ENCODE measurements at places on chromosomes 3 and 15.
A peak's percentile ranks its signal among the peaks of the same experiment; 100 is the strongest.

GRCh38 chr3:150355574-150355973, 52.5 kb upstream of the TSC22D2 start:
- no peak for DNase-seq

GRCh38 chr3:144033240-144033589, 61.6 kb downstream of the DIPK2A start:
- no peak for DNase-seq

DNA sequence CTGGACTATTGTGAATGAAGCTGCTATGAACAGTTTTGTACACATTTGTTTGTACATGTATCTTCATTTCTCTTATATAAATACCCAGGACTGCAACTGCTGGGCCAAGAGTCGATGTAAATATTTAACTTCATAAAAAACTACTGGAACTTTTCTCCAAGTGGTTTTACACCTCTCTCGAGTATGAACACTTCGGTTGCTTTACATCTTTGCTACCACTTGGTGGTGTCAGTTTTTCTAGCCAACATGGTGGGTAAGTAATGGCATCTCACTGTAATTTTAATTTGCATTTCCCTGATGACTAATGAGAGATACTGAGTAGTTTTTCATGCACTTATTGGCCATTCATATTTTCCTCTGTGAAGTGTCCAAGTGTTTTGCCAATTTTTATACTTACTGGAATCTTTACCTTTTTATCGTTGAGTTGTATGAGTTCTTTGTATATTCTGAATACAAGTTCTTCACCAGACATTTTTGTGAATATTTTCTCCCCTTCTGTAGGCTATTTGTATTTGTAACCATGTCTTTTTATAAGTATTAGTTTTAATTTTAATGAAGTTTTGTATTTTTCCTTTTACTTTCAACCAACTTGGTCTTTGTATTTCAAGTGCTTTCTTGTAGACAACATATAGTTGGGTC, 44.4 kb downstream of the PCOLCE2 start:
- peak; percentile 15 for DNase-seq

- DNase-seq, result no peak
Observed at GRCh38 chr3:113654851-113655250, 41.6 kb downstream of the USF3 start.

- peak; percentile 62 for DNase-seq
Observed at GRCh38 chr3:167030082-167030725, 349.9 kb downstream of the ZBBX start.

DNA sequence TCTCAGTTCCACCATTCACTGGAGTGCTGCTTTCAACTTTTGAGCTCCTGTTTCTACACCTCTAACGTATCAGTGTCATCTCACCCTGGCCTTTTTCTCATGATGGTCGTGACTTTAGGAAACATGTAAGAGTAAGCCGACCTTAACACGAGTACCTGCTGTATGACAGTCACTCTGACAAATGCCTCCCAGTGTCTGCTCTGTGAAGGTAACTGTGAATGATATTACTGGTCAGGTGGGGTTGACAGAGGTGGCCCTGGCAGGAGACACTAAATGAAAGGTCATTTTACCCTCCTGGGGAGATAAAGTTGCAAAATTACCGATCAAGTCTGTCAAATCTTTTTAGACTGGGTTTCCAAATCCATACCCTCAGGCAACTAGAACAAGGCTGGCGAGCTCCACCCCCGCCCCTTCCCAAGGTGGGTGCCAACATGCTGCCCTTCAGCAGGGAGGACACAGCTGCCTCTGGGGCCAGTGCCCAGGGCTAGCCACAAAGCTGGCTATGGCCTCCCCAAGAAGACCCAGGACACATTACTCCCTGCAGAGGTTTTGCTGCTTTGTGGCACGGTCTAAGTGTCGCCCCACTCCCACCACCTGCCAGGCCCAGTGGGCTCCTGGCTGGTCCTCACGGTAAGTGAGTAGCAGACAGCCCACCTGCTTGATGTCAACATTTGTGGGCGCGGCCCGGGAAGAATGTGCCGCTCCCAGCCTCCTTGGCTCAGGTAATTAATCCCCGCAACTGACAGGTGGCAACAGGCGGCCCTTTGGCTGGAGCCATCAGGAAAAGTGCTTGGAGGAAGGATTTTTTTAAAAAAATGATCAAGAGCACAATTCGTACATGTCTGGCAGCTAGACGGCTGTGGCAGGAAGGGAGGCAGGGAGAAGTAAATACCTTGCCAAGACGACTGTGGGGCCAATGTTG, 211.8 kb downstream of the TP63 start:
- peak; percentile 24 for DNase-seq

GRCh38 chr3:38658841-38659240, 9.4 kb upstream of the SCN5A start:
- DNase-seq, result peak; percentile 2

- no peak for DNase-seq
Observed at GRCh38 chr3:102233881-102234280, 200.9 kb upstream of the ZPLD1 start.

GRCh38 chr3:138135146-138135832, 3.1 kb upstream of the A4GNT start:
- DNase-seq, result no peak

DNA sequence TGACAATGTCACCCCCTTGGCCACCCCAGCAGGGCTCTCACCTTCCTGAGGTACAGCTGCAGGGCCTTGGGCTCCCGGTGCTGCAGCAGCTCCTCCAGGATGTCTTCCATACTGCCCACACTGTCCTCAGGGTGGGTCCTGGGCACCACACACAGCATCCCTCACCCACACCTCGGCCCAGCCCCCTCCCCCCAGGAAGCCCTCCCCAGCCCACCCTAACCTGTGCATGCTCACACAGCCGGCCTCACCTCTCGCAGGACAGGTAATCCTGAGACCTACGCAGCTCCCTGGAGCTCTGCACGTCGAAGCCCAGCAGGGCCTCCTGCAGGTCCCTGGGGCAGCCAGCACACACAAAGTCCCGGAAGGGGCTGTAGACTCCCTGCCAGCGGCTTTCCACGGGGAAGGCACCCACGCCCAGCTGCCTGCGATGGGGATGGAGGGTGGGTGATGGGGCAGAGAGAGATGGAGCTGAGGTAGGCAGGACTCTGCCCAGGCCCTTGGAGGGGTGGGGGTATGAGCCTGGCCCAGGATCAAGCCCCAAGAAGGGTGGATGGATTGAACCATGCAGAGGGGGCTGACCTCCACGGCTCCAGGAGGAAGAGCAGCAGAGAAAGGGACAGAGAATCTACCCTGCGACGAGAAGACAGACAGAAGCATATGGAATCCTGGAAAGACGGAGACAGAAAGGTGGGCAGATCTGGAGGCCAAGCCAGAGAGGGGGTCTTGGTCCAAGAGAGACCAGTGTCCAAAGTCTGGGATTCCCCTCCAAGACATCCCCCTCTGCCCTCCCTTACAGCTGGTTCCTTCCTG, 16.7 kb downstream of the ALS2CL start:
- no peak for DNase-seq

DNA sequence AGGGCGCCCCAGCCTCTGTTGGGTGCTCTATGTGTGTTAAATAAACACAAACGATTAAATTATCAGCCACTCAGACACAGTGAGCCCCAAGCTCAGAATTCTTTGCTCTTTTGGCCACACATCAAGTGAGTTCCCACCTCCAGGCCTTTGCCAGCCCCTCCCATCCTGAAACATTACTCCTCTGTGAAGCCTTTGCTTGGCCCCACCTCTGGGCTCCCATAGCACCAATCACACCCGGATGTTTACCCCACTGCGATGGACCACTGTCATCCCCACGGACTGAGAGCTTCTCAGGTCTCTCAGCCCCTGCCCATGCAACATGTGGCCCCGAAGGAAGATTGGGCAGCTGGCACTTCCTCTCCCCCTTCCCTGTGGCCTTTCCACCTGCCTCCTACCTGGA, 85.1 kb downstream of the NUP210 start:
- no peak for DNase-seq

- DNase-seq, result peak; percentile 31
Observed at GRCh38 chr3:37862903-37863815, 1.5 kb downstream of the CTDSPL start.

DNA sequence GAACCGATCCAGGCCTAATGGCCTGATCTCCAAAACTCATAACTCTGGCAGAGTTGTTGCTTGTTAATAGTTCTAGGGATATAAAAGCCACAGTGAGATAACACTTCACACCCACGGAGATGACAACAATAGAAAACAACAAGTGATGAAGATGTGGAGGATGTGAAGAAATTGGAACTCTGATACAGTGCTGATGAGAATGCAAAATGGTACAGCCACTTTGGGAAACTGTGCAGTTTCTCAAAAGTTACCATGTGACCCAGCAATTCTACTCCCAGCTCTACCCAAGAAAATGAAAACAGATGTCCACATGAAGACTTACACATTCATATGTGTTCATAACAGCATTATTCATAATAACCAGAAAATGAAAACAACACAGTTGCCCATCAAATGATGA, 3.8 kb downstream of the CMTM7 start:
- DNase-seq, result no peak

DNA sequence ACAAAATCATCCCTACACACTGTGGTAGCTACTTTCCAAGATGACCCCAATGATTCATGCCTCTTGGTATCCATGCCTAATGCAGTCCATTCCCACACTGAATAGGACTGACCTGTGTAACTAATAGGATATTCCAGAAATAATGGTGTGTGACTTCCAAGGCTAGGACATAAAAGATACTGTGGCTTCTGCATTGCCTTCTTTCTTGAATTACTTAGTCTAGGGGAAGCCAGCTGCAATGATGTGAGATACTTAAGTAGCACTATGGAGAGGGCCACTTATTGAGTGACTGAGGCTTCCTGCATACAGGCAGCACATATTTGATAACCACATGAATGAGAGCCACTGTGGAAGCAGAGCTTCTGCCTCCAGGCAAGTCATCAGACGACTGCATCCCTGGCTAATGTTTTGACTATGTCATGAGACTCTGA, 50.1 kb downstream of the NR1I2 start:
- DNase-seq, result no peak

DNA sequence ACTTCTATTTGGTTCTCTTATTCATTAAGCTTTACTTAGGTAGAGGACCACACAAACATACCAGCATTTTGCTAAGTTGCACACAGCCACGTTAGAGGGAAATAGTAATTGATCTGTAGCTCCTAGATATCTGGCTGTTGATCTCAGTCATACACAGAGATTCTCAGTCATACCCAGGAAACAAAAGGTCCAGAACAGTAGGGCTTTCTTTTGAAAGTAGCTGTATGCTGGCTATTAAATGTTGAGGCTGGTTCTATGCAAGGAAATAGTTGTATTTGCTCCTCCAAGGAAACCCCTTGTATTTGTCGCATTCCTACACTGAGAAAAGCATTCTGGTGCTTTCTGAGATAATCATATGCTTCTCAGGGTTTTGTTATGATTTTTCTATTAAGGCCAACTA, 523.8 kb downstream of the SOX2 start:
- DNase-seq, result no peak

GRCh38 chr3:108014943-108015342, 75.9 kb downstream of the CD47 start:
- DNase-seq, result no peak

GRCh38 chr3:69524816-69525215, 138.9 kb upstream of the FRMD4B start:
- no peak for DNase-seq

GRCh38 chr15:74816624-74817369, 4.2 kb downstream of the LMAN1L start:
- no peak for DNase-seq

- no peak for DNase-seq
Observed at GRCh38 chr3:33537133-33537532, 96.9 kb upstream of the UBP1 start.

GRCh38 chr3:173463250-173463649, 65.7 kb downstream of the NLGN1 start:
- DNase-seq, result no peak
